Germinal center (tissue), 1 donor: ENCODE measurements at places on chromosomes 3 and 15.
A peak's percentile ranks its signal among the peaks of the same experiment; 100 is the strongest.

DNA sequence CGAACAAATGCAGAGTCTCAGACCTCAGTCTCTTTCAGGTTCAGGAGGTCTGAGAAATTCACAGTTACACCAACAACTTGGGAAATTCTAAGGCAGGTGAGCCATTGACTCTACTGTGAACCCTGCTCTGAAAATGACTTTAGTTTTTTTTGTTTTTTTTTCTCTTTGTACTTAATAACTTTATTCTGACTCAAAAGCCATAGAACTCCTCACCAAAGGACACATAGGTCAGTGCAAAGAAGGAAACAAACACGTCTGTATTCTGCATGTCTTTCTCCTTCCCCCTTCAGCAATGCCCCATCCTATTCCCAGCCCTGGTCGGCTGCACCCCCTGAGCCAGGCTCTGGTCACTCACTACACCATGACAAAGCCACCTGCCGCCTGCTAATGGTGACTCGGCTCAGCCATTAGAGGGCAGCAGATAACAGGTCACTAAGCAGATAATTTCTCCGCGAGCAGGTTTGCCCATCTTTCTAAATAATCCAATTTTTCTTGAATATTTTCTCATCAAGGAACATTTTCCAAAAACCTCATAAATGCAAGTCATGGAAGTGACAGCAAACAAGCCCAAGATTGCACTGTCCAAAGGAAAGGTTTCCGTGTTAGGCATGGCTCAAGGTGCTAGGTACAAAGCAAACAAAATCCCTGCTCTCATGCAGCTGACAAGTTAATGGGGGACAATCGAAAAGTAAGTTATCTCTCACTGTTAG, 37.7 kb downstream of the TM4SF4 start:
- no peak for DNase-seq

GRCh38 chr3:123757281-123757940, 126.7 kb downstream of the MYLK start:
- peak; percentile 23 for DNase-seq

- DNase-seq, result no peak
Observed at GRCh38 chr3:158642474-158643210, 1.7 kb upstream of the GFM1 start.

DNA sequence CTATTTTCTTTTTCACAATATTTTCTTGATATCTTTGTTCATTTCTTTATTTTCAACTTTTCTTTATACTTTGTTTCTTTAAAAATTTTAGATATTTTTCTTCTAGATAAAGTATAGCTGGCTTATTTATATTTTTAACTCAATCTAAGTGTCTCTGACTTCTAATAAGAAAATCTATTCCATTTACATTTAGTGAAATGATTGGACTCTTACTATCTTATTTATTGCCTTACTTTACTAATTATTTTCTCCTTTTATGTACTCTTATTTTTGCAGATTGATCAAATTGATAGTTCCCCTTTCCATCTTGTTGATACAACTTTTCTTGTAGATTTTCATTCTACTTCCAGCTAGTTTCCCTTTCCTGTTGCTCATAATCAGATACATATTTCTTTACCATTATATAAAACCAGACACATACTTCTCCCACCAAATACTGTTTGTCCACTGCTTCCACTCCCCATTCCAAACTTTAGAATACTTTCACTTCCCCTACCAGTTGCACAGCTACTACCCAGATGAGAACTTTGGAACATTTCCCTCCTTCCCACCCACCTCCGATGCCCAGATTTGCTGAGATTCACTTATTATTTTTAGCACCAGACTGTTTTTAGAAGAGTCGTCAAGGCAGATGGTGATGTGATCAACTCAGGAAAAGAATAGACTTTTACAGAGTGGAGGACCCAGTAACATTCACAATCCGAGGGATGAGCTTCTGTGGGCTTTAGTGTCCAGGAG, 151.5 kb downstream of the LIPC start:
- DNase-seq, result no peak

- DNase-seq, result no peak
Observed at GRCh38 chr3:67653425-67654098, 850 bp downstream of the SUCLG2 start.

DNA sequence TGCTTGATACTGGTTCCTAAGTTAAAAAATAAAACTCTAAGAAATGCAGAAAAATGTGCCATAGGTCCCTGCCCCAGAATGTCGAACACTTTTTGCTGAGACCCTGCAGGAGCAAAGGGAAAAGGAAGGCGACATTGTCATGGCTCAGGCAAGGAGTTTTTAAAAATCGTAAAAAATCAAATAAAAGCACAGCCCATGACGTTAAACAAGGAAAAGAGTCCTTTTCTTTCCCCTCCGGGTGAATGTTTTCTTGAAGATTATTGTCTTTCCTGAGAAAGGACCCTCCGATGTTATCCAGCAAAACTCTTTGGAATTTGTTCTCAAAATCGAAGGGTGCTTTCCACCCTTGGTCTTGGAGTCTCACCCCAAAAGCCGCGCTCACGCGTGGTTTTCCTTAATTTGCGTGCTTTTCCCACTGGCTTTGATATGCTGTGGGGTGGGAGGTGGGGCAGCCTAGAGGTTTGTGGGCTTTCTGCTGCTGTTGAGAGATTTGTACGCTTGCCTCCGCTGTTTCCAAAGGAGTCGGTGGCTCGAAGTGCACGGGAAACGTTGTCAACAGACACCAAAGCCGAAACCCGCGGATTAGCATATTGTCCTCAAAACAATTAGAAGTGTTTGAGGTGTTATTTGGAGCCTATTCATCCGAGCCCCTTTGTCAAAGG, 2.9 kb downstream of the SOX14 start:
- no peak for DNase-seq

GRCh38 chr3:72724070-72724469, 124.2 kb downstream of the SHQ1 start:
- DNase-seq, result no peak

- DNase-seq, result no peak
Observed at GRCh38 chr3:143063018-143063417, 56.6 kb upstream of the CHST2 start.

GRCh38 chr3:195807681-195808121, 4.0 kb downstream of the MUC4 start:
- DNase-seq, result no peak

- DNase-seq, result no peak
Observed at GRCh38 chr15:38148471-38148870, 104.2 kb upstream of the SPRED1 start.

DNA sequence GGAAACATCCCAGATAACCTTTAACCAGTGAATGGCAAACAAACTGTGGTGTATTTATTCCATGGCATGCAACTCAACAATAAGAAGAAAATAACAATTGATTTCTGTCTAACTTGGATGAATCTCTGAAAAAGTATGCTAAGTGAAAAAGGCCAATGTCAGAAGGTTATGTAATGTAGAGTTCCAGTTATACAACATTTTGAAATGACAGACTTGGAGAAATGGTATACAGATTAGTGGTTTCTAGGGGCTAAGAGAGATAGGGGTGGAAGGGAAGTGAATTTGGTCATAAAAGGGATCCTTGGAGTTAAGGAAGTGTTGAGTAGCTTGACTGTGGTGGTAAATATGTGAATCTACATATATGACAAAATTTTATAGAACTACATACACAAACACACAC, 269.4 kb upstream of the SUCLG2 start:
- DNase-seq, result no peak

DNA sequence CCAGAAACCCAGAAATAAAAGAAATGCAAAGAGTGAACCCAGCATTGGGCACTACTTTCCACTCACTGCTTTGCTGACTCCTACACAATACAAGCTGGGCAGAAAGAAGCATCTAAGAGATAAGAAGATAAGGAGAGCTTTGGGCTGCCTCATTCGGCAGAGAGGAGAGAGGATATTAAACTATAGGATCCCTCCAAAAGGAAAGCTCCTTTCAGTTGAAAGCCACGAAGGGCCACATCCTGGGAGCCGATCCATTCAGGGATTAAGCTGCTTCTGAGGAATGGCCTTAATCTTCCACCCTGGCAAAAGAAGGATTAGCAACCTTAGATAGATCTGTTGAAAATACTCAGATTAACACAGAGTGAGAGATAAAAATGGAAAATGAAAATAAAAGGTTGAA, 274.9 kb upstream of the PPP2R3A start:
- DNase-seq, result no peak

DNA sequence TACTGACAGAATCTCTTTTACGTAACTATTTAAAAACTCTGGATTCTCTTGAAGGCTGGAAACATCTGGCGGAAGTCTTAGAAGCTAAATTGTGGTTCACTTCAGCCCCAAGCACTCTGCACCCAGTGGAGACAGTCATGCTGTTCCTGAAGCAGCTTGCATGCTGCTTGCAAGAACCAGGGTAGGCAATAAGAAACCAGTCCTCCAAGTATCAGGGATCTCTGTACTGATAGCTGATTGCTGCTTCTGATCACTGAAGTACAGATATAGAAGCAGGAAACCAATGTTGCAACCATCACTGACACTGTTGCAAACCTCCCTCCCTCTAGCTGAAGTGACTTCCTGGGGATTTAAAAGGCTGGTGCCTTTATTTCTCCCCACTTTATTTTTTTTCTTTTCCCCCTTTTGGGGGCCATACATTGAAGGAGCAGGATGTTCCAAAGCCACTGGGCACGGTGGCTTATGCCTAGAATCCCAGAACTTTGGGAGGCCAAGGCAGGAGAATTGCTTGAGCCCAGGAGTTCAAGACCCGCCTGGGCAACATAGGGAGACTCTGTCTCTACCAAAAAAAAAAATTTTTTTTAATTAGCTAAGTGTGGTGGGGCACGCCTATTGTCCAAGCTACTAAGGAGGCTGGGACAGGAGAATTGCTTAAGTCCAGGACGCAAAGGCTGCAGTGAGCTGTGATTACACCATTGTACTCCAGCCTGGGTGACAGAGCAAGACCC, 15.3 kb downstream of the SPCS1 start:
- DNase-seq, result no peak

DNA sequence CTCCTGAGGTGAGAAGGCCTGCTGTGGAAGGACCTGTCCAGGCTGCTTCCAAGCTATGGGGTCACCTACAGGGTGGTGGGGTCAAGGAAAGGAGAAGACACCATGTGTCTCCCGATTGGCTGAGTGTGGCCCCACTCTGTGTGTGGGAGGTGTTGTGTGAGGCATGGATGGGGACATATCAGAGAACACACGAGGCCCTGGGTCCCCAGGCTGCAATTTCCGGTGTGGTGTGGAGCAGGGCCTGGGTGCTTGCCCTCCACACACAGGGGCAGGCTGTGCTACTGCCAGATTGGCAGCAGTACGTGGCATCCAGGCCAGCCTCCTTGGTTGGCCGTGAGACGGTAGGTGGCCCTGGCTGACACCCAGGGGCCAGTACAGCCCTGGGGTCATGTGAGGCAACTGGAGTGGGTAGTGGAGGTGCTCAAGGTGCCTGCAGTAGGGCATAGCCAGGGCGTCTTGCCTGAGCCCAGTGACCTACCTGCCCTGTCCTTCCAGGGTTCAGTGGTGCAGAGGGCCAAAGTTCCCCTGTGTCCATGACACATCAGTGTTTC, 233.8 kb downstream of the SNRPN start:
- no peak for DNase-seq

GRCh38 chr3:56459719-56460118, 8.5 kb downstream of the ERC2 start:
- no peak for DNase-seq

GRCh38 chr3:136954980-136955780, 2.6 kb upstream of the IL20RB start:
- DNase-seq, result no peak

DNA sequence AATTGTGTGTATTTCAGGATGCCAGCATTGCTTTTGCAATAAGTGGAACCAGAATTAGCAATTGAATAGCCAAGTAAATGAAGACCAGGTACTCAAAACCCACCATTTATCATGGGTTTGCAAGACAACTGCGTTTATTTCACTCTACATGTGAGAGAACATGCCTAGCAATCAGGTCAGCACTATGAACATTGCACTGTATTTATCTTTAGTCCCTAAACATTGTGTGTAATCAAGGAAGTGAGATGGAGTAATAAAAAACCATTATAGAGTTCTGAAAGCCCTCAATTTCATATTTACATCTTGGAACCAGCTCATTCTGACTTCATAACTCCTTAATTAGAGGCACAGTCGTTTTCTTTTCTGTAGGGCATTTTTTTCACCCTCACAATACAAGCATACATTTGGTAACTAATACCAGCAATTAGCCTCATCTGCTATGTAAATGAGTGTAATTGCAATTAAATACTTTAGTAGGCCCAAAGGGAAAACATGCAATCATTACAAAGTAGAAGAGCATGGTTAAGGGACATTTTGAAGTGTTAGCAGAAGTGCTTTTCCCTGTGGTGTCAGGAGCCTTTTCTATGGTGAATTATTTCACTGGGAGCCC, 153.1 kb upstream of the DPH6 start:
- DNase-seq, result no peak

GRCh38 chr3:66256806-66257205, 36.0 kb downstream of the SLC25A26 start:
- no peak for DNase-seq
